ENCODE measurements at places on chromosomes 3 and 15. TPM values are rescaled to one million over a fixed set of nuclear protein-coding genes. Genes with fewer than 3 reads are reported as not detected.

The CPNE9 gene
- total RNA-seq = not detected

The SKOR1 gene
- not detected for total RNA-seq

The SEMA5B gene
- 3.4 TPM for total RNA-seq

The FSTL1 gene
- 47.3 TPM for total RNA-seq

The POC1A gene
- total RNA-seq = 2.2 TPM

The GUCA1C gene
- total RNA-seq = not detected

The DPPA2 gene
- total RNA-seq = not detected

The XCR1 gene
- total RNA-seq = not detected

The HACD3 gene
- 102 TPM for total RNA-seq

The FGD5 gene
- total RNA-seq = under 0.01 TPM

The SOX14 gene
- not detected for total RNA-seq

The SERINC4 gene
- total RNA-seq = not detected

The ECE2 gene
- under 0.01 TPM for total RNA-seq

The CFAP100 gene
- not detected for total RNA-seq

Data from tracheal epithelial cell (primary cell).